Stimulated activated CD8-positive, alpha-beta memory T cell treated with anti-CD3 and anti-CD28 coated beads, Interleukin-15, amount 100 ng/mL, for 24 hours (primary cell): ENCODE measurements at places on chromosomes 2 and 18.

DNA sequence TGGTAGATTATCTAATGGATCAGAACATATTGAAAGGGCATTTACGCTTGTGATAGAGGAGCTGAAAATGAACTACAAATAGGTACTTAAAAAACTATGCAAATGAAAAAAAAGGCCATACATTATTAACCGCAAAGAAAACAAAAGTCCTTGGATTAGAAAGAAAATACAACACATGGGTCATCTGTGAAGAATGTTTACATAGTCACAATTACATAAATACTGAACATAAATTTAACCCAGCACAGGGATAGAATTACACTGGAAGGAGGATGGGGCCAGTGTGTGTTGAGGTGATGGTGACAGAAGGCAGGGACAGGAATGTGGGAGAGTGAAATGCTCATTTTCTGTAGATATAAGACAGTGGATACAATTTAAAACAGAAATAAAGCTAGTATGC lies 6.6 kb downstream of the NTSR2 start:
- DNase-seq, result no peak

GRCh38 chr2:128374711-128375413 lies 56.2 kb upstream of the HS6ST1 start:
- no peak for DNase-seq

- DNase-seq, result no peak
These were observed 6.1 kb upstream of the SERPINB8 start for GRCh38 chr18:63963615-63964256.

GRCh38 chr2:175737722-175738361 lies 264.2 kb downstream of the LNPK start:
- DNase-seq, result no peak

DNA sequence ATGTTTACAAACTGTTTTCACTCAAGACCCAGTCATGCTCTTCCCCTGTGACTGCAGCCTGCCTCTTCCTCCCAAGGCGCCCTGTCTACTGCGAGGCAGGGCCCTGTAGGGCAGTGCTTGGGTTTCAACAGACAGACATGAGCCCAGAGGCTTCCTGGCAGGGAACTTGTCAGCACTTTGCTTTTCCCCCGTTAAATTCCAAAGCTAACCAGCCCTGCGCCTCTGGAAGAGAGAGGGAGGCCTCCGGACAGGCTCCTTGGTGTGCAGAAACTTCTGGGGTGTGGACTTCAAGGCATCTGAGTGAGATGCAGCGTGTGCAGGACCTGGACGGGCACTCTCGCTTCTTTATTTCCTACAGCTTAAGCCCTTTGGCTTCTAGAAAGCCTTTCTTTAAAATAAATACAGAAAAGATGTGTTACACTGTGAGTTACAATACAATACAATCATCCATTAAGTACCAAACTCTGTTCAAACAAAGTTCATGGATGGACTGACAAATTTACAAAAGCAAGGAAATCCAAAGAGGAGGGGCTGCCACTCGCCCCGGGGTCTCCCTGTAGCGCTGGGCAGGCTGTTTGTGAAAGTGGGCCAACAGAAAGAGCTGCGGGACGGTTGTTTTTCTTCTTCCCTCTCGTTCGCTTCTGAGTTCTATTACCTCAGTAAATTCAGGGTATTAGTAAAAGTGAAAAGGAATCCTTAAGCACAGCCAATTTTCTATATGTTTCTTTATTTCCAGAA lies 8.8 kb upstream of the ZNF516 start:
- DNase-seq, result no peak

- no peak for DNase-seq
These were observed 95.1 kb upstream of the NT5C1B start for GRCh38 chr2:18684206-18685038.

- DNase-seq, result no peak
These were observed 9.3 kb upstream of the SCTR start for GRCh38 chr2:119533560-119533959.

DNA sequence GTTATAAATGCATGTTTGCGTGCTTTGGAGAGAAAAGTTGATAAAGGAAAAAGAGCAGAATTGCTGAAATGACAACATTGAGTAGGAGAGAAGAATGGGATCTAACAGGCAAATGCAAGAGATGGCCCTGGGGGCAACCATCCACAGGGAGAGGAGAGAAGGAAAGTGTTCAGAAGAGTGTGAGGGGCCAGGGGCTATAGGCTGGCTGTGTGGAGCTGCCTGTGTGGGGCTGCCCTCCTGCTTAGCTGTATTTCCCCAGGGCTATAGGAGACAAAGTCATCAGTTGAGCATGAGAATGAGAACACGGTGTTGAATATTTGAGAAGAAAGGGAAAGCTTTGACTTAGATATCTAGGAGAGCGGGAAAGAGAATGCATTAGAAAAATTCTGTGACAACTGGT lies 572.0 kb downstream of the SOX11 start:
- DNase-seq, result no peak

DNA sequence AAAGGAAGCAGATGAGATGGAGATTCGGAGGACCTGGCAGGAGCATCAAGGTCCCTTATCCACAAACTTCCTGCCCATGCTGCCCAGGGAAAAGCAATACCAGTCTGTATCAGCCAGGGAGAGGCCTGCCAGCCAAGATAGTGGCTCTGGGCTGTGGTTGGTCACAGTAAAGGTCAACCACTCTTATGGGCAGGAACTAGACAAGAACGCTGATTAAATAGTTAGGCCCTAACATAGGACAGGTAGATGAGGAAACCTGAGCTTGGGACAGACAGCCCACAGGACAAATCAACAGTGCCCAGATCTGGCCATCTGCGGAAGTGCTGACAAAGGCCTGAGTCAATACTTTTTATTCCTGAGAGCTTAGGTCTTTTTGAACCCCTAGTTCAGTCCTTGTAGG lies 10.7 kb downstream of the PSTPIP2 start:
- DNase-seq, result no peak

- DNase-seq, result no peak
These were observed 19.2 kb downstream of the E2F6 start for GRCh38 chr2:11446733-11447248.

DNA sequence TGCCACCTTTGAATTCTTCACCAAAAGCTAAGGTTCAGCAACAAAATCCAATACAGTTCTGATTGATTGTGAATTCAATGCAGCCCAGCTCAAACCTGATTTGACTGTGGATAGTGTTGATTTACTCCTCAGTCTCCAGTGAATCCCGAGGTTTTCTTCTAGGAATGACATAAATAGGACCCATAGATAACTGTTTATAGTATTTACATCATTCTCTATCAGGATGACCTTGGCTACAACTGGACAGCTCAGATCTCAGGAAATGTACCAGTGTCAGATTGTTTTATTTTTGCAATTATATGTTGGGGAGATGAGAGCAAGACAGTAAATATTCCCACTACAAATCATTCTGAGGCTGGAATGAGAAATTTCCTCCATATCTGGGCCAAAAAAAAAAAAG lies 21.2 kb downstream of the RBM43 start:
- DNase-seq, result no peak

DNA sequence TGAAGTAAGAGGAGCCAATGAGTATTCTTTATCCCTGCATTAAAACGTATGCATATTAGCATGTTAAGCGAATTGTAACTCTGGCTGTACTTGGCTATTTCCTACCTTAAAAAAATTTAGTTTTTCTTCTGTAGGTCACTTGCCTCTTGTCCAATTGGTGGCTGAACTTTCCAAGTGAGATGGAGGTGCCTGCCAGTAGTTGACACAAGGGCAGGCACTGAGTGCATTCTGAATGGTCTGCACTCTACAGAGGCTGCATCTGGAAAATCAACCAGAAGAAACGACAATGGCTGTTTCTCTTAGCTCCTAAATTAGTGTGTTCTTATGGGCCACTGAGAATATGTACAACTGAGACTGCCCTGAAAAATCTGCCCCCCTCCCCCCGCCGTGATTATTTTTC lies 160.8 kb downstream of the PRPF40A start:
- DNase-seq, result no peak

DNA sequence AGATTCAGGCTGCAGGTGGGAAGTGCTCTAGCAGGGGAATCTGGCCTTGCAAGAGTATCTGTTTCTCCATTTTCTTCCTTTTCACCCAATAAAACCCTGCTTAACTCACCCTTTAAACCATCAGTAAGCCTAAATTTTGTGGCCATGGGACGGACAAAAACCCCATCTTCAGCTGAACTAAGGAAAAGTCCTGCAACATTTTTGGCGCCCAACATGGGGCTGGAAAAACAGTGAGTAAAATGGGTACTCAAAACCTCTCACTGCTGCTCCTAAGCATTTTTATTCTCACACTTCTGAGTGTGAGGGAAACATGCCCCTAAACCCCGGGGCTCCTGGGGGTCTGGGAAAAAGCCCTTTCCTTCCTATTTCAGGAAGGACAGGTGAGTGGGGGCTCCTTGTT lies 414.3 kb downstream of the ZNF804A start:
- no peak for DNase-seq

DNA sequence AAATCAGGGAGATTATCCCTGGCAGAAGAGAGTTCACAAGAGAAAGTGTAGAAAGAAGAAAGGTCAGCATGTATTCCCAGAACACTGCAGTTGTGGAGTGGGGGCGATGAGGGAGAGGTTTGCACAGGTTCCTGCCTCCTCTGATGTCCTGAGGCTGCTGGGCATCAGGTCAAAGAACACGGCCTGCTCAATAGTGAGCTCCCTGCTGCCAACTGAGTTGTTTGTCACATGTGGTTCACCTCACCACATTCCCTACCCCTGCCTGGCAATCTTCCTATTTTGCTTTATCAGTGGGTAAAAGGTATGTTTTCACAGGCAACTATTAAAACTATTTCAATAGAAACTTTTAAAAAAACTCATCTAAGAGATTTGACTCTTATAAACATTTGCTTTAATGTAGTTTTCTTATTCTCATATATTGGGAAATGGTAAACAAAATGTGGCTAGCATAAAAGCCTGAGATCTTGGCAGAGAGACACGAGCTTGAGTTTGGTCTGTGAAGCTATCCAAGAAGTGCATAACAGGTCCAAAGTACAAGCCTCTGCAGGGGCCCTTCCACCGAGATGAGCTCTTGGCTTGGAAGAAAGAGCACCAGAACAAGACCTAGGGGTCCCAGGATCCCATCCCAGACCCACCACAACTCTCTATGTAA lies 123.9 kb upstream of the SRD5A2 start:
- no peak for DNase-seq

DNA sequence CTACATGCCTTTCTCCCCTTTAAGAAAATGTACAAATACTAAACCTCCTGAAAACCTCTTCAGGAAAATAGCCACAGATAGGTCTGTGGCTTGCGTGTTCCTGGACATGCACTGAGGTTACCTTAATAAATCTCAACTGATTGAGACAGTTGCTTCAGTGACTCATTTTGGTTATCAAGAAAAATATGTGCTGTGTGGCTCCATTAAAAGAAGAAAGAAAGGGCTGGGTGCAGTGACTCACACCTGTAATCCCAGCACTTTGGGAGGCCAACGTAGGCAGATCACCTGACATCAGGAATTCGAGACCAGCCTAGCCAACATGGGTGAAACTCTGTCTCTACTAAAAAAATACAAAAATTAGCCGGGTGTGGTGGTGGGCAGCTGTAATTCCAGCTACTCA lies 27.1 kb downstream of the CREG2 start:
- no peak for DNase-seq

DNA sequence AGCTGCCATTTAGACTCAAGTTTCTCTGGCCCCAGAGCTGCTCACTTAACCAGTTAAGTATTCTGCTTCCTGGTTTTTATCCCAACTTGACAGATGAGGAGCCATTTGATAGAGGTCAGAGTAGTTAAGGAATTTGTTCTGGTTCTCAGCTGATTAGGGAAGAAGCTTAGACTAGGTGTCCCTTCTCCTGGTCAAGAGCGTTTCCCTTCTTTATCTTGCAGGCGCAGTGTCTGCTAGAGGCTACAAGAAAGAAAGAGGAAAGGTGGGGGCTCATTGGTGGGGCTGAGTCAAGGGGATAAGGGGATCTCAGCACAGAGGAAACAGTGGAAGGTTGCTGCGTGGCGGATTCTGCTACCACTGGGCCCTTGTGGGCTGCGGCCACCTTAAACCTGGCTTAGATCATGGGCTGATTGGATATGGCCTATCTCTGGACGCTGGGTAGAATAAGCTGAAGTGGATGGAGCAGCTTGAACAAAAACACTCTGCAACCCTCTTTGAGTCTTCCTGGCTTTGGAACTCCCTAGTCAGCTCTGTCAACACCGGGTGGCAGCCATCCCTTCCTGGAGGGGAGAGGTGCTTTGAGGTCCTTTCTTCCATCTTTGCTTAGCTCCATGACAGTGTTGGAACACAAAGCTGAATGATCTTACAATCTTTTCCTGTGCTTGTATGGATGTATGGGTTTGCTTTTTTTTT lies 70.8 kb downstream of the QPCT start:
- no peak for DNase-seq

- DNase-seq, result no peak
These were observed 58.9 kb upstream of the KCNG2 start for GRCh38 chr18:79738581-79739439.

GRCh38 chr2:190765386-190766173 lies 115.0 kb upstream of the GLS start:
- DNase-seq, result no peak

DNA sequence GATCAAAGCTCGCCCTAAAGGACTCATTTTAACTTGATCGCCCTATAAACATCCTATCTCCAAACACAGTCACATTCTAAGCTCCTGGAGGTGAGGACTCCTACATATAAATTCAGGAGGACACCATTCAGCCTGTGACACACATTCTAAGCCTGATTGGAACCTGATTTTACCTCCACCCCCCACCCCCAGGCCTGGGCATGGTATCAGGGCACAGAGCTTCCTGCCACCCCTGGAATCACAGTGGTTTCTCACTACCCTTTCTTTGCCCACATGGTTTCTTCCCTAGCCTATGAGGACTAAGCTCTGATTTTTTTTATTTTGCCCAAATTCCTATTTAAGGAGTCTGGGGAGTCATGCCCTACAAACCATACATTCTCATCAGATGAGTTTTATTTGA lies 428.1 kb upstream of the ID2 start:
- DNase-seq, result no peak

- DNase-seq, result peak; percentile 9
These were observed 155.0 kb downstream of the EIPR1 start for GRCh38 chr2:3222636-3223035.
